ENCODE measurements at places on chromosomes 13 and 19.

- no peak for DNase-seq
Measured at GRCh38 chr13:107807306-107808073, 407.8 kb downstream of the LIG4 start.

DNA sequence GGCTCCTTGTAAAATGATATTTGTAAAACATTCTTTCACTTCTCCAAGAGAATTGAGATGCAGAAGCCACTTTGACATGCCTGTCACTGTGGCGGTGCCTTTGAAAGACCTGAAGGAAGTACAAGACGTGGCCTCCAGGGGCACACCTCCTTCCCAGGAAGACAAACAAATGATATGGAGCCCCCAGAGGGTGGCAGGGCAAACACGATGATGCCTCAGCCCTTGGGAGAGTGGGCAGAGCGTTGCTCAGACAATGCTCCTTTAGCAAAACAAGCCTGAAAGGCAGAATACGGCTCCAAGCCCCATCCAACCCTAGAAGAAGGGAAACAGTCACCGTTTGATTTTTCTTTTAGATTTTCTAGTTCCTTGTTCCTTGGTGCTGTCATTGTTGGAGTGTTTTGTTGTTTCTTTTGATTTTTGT is 9.2 kb upstream of the ATP12A start:
- no peak for DNase-seq

DNA sequence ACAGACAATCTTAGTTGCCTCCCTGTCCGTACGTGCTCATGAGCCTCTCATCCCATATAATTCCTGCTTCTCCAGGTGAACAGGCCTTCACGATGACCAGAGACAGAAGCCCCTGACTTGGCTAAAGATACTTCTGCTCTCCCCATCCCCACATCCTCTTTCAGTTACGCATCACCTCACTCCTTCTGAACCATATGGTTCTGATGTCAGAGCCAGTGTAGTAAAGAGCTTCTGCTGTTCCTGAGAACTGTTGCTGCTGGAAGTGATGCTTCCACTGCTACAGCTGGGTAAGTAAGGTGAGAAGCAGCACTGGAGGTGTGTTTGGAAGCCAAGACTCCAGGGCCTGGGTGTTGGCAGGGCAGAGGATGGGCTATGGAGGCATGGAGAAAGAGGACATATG is 12.9 kb downstream of the SIGLECL1 start:
- no peak for DNase-seq

DNA sequence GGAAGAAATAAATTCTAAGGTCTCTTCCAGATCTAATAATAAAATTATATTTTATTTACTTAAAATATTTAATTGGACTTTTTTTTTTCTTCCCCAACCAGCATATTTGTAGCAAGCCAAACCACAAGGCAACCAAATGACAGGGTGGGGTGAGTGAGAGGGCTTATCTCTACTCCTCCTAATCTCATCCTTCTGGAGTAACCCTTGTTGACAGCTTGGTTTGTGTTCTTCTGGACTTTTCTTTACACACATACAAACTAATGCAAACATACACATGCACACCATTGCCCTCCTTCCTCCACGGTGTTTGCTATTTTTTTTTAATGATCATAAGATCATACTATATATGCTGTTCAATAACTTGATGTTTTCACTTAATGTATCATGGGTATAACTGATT is 383.1 kb downstream of the DLEU7 start:
- no peak for DNase-seq

DNA sequence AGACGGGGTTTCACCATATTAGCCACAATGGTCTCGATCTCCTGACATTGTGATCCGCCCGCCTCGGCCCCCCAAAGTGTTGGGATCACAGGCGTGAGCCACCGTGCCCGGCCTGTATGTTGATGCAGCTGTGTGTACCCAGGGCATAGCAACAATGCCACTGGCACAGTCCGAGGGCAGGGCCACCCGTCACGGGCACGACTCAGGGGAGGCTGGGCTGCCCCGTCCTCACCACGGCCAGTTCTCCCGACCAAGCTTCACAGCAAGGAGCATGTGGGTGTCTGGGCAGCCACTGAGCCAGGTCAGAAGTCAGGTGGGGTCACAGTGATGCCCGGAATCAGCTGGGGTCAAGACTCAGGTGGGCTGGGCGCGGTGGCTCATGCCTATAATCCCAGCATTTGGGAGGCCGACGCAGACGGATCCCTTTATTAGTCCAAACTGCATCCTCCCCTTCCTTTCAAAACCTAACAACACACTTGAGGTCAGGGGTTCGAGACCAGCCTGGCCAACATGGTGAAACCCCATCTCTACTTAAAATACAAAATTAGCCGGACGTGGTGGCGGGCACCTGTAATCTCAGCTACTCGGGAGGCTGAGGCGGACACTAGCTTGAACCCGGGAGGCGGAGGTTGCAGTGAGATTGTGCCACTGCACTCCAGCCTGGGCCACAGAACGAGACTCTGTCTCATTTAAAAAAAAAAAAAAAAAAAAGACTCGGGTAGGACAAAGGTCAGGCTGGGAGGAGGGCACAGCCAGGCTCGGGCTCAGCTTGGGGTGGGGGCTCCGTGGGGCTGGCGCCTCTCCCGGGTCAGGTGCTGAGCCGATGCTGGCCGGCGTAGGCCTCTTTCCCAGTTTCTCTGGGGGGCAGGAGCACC is 1.2 kb upstream of the CDC34 start:
- DNase-seq = no peak

DNA sequence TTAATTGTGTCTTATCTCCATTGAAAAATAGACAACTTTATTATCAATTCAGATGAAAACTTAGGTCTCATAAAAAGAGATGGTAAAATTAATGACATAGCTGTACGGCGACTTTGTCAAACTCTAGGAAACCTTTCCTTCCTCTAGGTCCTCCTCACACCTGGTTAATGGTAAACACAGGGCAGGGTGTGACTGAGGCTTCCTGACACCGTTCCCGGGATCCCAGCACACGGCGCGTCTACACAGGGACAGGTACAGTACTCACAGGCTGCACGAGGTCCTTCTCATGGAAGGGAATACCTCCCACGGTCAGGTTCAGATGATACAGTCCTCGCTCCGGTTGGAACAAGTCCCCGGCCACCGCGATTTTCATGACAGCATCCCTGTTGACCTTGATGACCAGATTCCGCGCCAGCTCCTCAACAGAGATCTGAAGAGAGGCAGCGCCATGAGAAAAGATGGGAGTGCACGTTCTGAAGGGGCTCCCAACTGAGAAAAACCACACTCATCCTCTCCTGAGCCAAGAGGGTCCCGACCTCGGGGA is 35.5 kb downstream of the GAS6 start:
- no peak for DNase-seq

- no peak for DNase-seq
Measured at GRCh38 chr13:47904241-47904640, 96.8 kb downstream of the SUCLA2 start.

DNA sequence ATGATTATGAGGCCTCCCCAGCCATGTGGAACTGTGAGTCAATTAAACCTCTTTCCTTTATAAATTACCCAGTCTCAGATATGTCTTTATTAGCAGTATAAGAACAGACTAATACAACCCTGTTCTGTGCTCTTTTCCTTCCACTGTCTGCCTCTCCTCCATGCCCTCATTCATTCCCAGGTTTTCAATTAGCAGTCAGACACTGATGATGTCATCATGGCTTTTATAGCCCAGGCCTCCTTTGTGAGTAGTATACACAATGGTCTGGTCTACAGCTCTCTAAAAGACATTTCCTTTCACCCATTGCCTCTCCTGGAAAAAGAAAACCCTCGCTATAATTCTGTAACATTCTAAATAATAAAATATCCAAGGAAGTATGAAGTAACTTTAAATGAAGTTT is 25.5 kb downstream of the FGF14 start:
- DNase-seq = no peak

GRCh38 chr13:28489524-28489931 is 5.4 kb downstream of the FLT1 start:
- no peak for DNase-seq

DNA sequence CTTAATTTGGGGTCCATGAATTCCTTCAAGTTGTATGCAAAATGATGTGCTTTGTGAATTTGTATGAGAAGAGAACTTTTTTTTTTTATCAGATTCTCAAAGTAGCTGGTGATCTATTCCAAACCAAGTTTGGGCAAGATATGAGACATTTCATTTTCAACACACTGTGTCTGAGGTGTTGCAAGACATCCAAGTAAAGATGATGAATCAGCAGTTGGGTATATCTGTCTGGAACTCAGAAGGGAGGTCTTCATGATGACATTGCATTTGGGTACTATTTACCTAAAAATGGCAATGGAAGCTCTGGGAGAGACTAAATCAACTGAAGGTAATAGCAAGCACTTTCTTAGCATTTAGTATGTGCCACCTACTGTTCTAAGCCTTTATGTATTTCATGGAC is 2.8 kb downstream of the FAM124A start:
- DNase-seq = no peak

DNA sequence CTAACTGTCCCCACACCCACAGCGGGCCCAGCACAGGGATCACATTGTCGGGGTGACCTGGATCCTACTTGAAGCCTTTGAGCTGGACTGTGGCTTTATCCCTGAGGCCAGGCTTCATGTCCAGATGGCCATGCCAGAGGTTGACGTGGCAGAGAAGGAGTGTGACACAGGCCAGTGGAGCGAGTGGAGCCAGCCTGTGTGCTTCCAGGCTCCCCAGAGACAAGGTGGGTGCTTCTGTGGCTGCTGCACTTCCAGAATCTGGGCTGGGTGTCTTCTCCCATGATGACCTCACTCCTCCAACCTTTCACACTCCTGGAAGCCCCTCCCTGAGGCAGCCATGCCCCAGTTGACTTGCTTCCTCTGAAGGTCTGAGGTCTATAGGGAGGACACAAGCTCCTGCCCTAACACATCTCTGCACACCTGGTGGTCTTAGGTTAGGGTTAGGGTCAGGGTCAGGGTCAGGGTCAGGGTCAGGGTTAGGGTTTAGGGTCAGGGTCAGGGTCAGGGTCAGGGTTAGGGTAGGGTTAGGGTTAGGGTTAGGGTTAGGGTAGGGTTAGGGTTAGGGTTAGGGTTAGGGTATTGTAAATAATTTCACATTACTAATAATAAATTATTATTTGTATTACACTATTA is 13.1 kb upstream of the MZF1 start:
- DNase-seq = no peak

GRCh38 chr19:42251572-42252358 is 3.2 kb downstream of the ERF start:
- DNase-seq = no peak

DNA sequence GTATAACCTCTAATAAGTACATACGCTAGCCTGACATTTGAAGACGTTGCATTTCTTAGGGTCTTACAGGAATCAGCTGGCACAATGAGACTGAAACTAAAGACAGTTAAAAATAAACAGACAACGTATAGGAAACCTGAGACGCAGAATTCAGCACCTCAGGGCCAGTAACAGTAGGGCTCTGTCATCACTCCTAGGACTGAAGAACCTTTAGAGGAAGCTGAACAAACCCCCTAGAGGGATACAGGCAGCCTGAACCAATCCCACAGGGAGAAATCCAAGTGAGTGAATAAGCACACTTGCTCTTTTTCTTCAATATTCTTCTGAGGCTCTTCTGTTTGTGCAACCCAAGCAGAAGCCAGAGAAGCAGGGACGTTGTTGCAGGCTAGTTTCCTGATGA is 53.9 kb upstream of the KLHL1 start:
- no peak for DNase-seq

GRCh38 chr19:28605501-28606268 is 607.3 kb downstream of the UQCRFS1 start:
- DNase-seq = no peak

GRCh38 chr13:98312606-98313005 is 135.5 kb upstream of the RNF113B start:
- no peak for DNase-seq

GRCh38 chr13:113207460-113207859 is 1.0 kb downstream of the PCID2 start:
- DNase-seq = no peak

DNA sequence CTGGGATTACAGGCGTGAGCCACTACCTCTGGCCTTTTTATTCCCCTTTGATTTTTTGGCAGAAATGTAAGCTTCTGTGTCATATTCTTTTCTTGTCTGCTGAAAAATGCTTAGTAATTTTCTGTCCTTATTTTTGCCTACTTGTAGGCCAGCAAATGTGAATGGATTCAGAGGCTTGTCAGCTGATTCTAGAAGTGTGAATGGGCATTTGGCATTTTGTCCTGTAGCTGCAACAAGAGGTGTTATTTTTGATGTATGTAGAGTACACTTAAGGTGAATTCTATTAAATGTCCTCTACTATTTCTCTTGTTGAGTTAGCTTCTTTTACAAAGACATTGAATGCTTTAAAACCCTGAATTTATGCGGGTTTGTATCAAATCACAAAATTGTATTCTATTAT is 50.0 kb downstream of the FRY start:
- DNase-seq = no peak

DNA sequence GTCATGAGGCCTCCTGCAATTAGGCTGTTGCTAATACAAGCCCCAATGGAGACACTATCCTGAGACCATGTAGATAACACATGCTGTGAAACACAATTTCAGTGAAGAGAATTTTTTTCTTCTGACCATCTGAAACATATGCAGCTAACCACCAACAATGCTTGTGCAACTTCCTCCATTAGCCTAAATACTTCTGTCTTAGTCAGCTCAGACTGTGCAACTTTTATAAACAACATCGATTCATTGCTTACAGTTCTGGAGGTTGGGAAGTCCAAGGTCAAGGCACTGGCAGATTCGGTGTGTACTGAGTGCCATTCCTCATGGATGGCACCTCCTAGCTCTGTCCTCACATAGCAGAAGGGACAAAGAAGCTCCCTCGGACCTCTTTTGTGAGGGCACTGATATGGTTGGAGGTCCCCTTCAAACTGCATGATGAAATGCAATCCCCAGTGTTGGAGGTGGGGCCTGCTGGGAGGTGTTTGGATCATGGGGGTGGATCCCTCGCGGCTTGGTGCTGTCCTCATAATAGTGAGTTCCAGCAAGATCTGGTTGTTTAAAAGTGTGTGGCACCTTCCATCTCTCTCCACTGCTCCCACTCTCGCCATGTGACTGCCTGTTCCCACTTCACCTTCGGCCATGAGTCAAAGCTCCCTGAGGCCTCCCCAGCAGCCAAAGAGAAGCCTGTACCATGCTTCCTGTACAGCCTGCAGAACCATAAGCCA is 27.7 kb downstream of the STK24 start:
- no peak for DNase-seq

GRCh38 chr13:92804926-92805325 is 421.7 kb upstream of the GPC6 start:
- no peak for DNase-seq

- no peak for DNase-seq
Measured at GRCh38 chr13:82674546-82674945, 1207.7 kb downstream of the SLITRK1 start.

DNA sequence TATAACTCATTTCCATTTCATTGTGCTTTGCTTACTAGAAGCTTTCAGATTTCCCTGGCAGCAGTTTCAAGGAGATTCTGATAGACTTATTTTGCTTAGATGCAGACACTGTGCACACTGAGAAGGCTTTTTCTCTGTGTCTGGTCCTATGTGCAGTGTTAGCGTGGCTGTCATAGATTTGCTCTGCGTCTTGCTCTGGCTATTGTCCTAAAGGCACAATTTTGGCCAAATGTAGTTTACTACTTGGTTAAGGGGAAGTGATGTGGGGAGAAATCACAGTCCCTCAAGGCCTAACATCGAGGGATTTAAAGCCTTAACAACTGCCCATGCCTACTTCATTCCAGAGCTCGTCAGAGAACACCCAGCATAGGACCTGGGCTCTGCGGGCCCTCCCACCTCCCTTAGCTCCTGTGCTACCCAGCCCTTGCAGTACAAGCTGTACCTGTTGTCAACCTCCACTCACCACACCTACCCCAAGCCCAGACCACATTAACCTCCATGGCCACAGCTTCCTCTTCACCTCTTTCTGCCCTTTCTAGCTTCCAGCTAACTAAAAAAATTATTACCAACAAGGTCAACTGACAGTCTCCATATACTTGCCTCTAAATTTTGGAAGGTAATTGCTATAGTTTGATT is 38.9 kb upstream of the KATNAL1 start:
- peak; percentile 18 for DNase-seq

All from stimulated activated CD8-positive, alpha-beta memory T cell treated with anti-CD3 and anti-CD28 coated beads, Interleukin-15, amount 100 ng/mL, for 1 hour (primary cell).